ENCODE measurements at places on chromosomes 5 and 9.

- DNase-seq, result no peak
Measured at GRCh38 chr5:15620501-15620900, 120.5 kb downstream of the FBXL7 start.

DNA sequence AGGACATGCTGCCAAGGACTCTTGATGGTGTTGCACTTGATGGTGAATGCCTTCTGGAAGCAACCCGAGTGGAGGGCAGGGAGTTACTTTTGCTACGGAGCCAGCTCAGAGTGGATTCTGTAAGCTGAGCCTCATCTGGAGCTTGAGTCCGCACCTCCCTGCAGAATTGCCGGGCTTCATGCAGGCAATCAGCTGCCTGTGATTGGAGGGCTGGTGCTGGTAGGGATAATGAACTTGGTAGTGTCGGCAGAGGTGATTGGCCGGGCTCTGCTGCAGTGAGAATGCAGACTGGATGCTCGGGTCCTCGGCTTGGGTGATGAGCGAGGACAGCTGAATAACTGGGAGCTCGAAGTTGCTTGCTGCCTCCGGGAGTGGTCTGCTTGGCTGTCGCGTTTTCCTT lies 23.1 kb downstream of the SLC25A25 start:
- DNase-seq, result no peak

DNA sequence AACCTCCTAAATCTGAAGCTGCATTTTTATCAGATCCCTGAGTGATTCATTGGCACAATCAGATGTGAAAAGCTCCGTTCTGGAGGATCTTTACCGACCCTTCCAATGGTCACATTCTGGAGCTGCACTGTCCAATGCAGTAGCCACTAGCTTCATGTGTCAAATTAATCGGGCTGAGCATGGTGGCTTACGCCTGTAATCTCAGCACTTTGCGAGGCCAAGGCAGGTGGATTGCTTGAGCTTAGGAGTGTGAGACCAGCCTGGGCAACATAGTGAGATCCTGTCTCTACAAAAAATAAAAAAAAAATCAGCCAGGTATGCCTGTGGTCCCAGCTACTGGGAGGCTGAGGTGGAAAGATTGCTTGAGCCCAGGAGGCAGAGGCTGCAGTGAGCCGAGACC lies 3.7 kb downstream of the IL17B start:
- DNase-seq, result no peak

GRCh38 chr9:21381448-21382339 lies 3.5 kb downstream of the IFNA2 start:
- DNase-seq, result no peak

DNA sequence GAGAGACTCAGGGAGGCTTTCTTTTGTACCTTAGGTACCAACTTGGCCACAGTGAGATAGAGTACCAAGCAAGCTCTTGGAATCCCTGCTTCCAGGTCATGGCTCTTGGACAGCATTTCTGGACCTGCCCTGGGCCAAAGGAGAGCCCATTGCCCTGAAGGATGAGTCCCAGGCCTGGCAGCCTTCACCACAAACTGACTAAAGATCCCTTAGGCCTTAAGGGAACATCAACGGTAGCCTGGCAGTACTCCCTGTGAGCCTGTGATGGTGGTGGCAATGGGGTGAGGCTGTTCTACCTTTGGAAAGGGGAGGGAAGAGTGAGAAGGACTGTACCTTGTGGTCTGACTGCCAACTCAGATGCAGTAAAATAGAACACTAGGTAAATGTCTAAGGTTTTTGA lies 334.6 kb downstream of the SPOCK1 start:
- DNase-seq, result no peak

GRCh38 chr5:1227667-1228066 lies 2.5 kb downstream of the SLC6A18 start:
- DNase-seq, result peak; percentile 86

DNA sequence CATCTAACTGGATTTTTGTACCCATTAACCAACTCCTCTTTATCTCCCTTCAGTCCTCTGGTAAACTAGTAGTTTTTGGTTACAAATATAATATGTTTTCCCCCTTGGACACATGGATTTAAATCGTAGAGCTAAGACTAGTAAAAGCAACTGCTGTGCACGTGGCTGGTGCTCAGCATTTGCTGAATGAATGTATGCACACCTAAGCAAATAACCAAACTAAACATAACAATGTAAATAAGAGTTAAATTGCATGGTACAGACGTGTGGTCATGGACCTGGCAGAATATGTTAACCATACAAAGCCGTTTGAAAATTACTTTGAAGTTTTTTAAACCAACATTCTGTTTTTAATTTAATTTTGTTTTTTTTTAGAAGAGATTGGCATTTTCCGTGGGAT lies 65.2 kb upstream of the FYB1 start:
- DNase-seq, result peak; percentile 11

DNA sequence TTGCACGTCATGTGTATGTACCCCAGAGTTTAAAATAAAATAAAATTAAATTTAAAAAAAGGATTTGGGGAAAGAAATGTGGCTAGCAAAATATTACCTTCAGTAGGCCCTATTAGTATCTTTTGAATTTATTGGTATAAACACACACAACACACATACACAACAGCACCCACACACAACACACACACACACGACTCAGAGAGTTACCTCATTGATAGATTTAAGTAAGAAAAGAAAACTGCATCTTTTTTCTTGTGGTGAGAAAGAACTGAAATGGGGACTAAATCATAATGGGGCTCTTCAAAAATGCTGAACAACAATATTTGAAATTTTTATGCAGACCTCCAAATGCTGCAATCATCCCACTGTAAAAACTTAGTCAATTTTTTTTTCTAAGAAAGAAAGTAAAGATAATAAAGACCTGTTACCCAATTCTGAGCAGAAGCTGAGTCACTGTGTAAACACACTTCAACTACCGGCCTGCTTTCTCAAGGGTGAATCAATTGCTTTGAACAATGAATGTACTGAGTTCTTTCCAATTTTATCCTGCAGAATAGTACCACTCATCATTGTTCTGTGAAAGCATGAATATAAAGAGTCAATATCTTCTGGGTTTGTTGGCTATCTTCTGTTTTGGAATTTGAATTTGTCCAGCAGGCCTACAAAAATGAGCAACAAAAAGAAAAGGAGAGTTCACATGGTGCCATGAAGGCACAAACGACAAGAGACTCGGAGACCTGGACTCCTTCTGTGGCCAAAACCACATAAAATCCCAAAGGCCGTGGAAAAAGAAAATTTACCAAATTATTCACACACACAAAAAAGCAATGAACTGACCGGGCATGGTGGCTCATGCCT lies 57.9 kb upstream of the CCNG1 start:
- no peak for DNase-seq

DNA sequence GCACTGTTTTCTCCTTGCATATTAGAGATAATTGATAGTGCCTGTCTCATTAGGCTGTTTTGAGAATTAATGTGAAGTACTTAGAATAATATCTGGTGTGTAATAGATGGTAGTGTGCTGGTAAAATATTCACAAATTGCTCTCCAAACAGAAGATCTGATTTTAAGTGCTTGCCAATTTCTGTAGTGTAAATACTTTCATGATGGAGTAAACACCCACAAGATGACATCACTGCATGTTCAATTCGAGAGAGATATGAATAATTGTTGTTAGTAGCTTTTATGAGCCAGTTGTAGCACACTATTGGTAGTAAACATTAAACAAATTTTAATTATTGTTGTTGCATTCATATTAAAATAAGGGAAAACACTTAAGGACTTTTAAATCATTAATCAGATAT lies 392.3 kb upstream of the RIOK2 start:
- no peak for DNase-seq

- no peak for DNase-seq
Measured at GRCh38 chr9:99176527-99177013, 45.2 kb downstream of the ALG2 start.

DNA sequence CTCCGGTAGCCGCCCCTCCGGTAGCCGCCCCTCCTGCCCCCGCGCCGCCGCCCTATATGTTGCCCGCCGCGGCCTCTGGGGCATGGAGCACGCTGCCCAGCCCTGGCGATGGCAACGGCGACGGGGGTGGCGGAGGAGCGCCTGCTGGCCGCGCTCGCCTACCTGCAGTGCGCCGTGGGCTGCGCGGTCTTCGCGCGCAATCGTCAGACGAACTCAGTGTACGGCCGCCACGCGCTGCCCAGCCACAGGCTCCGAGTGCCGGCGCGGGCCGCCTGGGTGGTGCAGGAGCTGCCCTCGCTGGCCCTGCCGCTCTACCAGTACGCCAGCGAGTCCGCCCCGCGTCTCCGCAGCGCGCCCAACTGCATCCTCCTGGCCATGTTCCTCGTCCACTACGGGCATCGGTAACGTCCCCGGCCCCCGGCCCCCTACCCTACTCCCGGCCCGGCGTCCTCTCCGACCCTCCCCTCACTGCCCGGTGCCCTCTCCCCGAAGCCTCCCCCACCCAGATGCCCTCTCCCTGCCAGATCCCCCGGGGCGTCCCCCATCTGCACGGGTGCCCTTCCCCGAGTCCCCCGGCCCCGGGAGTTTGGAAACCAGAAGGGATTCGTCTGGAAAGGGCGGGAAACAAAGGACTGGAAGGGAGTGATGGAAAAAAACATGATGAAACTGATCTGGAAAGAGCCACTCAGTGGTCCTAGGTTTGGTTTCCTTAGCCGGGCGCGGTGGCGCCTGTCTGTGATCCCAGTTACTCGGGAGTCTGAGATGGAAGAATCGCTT lies 417 bp downstream of the SRD5A1 start:
- peak; percentile 59 for DNase-seq

GRCh38 chr9:106102821-106103220 lies 408.5 kb downstream of the TMEM38B start:
- DNase-seq, result no peak

DNA sequence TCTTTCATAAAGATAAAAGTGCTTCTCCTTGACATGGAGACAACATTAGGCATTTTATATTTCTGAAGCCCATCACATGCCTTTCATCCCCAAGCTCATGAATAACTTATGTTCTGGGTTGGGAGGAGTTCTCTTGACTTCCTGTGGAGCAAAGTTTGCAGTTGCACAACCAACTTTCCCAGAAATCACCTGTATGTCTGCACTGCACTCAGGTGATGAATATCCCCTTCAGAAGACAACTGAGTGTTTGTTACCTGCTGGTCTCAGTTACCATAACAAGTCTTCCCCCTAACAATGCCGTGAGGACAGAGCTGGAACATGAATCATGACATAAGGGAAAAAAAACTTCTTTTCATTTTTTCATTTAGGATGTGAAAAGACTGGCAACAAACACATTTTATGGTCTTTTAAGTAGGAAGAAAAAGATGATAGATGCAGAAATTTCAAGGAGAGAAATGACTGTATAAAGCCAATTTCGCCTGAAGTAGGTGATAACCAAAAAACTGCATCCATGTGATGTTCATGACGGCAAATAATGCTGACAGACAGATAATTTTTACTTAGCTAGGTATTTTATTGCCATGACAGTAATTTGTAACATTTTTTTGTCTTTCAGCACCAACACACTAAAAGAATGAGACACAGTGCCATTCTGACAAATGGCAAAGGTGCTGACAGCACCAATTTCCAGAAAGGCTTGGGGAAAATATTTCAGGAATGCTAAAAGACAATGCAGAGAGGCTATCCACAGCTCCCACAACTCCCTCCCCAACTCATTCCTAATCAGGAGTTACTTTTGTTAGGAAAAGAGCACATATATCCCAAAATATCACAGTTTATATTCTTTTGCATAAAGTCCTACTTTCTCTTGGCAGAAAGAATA lies 656.3 kb downstream of the PRELID2 start:
- DNase-seq, result no peak

DNA sequence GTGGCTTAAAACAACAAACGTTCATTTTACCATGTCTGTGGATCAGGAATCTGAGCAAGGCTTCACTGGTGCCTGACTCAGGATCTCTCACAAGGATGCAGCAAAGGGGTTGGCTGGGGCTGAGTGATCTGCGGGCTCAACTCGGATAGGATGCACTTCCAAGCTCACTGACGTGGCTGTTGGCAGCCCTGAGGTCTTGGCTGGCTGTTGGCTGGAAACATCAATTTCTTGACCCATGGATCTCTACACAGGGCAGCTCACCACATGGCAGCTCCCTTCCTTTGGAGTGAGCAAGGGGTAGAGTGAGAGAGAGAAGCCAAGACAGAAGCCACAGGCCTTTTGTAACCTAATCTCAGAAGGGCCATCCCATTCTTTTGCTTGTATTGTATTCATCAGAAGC lies 202.1 kb downstream of the NXNL2 start:
- DNase-seq, result no peak

- DNase-seq, result no peak
Measured at GRCh38 chr5:116135344-116135743, 50.5 kb downstream of the COMMD10 start.

- DNase-seq, result peak; percentile 75
Measured at GRCh38 chr9:136848393-136849037, 694 bp upstream of the PHPT1 start.

DNA sequence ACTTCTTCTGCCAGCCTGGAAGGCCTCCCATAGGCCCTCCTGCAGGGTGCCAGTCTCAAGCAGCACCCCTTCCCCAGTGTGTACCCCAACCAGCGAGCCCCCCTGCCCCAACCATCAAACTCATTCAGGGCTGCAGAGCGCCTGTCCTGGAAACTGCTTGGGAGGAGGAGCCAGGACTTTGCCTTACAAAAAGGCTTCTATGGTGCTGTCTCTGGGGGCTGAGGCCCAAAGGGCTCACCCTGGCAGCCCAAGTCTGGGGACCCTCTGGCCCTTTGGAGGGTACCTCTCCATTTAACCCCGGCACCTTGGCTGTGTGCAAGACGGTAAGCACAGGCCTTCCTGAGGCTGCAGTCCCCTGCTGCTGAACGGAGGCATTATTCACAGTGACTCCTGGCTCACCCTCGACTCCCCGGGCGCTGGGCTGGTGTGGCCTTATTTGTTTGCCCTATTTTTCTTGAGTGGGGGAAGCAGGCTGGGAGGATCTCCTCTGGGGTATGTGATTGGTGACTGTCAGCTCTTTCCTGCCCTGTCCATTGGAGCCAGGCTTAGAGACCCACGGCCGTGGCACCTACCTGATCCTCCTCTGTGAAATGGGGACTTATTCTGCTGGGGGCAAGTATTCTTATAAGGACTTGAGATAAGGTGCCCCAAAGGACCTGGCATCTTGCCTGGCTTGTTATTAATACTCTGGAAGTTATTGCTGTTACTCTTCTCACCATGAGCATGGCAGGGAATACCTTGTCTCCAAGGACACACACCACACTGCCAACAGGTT lies 5.8 kb downstream of the LMX1B start:
- DNase-seq, result no peak

GRCh38 chr5:123150089-123150488 lies 61.0 kb downstream of the PRDM6 start:
- no peak for DNase-seq

DNA sequence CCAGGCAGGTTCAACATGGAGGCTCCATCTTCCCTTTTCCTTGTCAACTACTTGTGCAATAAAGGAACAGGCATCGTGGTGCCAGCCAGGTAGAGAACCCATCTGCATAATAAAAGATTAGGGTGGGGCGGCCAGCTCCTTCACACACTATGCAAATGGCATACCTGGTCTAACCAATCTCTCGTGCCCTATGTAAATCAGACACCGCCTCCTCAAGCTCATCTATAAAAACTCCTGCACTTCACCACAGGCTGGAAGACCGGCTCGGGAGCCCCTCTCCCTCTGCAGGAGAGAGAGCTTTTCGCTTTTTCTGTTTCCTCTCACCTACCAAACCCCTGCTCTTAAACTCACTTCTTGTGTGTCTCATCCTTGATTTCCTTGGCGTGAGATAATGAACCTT lies 244.3 kb upstream of the PUM3 start:
- peak; percentile 8 for DNase-seq

- no peak for DNase-seq
Measured at GRCh38 chr5:81288021-81288433, 13.4 kb upstream of the ZCCHC9 start.

GRCh38 chr5:108561416-108562204 lies 179.7 kb upstream of the FBXL17 start:
- no peak for DNase-seq

- DNase-seq, result no peak
Measured at GRCh38 chr5:74549384-74549783, 91.1 kb downstream of the ENC1 start.

- no peak for DNase-seq
Measured at GRCh38 chr9:114235033-114235661, 79.8 kb downstream of the COL27A1 start.

All from NCI-H146 (cell line).